ENCODE measurements at places on chromosomes 7 and 10.

- DNase-seq: no peak
Observed at GRCh38 chr10:43655311-43655710, 6.6 kb upstream of the ZNF32 start.

- no peak for DNase-seq
Observed at GRCh38 chr7:15626041-15626440, 60.4 kb downstream of the MEOX2 start.

DNA sequence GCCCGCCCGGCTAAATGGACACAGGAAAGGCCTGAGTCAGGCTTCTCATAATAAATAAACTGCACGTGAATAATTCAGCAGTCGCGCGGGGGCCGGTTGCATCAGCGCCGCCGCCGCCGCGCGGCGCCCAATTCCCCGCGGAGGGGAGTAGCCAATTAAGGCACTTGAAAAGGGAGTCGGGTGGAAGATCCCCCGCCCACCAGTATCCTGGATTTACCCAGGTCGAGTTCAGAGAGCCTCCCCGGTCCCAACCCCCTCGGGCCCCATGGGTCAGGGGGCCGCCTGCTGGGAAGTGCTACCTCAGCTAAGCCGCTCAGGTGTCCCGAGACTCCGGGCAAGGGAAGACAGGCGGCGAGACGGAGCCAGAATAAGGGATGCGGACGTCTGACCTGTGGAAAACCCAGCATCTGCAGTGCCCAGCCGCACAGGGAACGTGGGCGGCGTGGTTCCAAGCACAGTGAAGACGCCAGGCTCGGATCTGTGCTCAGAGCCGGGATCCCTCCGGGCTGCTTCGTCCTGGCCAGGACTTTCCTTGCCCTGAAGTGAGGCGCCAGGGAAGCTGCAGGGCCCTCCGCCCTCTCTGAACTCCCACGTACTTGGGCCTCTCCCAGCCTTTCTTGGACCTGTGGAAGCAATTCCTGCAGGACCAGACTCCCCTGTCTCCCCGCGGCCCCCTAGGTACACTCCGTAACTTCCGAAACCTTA, 7.3 kb upstream of the LBX1 start:
- no peak for DNase-seq

DNA sequence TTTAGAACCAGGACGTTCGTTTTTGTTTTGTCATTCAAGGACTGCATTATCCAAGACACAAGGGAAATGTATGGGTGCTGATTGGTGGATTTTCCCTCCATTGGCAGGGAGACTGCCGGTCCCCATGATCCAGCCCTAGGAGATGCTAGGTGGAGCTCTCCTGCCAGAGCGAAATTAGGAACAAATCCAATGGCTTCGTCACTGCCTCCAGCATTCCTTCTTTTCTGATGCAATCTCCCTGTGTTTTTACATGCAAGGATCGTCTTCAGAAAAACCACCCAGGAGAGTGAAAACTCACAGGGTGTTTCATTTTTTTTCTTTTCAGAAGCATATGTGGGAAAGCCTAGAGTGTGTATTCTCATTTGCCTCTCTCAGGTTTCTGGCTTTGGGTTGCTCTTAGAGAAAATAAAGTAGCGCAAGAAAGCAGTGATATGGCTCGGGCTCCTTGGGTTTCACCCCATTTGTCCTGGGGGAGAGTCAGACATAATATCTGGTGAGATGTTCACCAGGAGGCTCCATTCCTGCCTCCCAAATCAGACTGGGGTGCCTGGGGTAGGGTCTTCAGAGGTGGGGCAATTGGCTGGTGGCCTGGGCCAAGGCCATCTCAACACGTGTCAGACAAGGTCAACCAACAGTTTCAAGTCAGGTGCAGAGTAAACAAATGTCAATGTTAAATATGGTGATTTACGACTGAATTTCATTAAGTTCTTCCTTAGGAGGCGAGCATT, 450.9 kb upstream of the MKI67 start:
- DNase-seq: no peak

- DNase-seq: no peak
Observed at GRCh38 chr10:47421057-47421952, 37.2 kb upstream of the ZNF488 start.

DNA sequence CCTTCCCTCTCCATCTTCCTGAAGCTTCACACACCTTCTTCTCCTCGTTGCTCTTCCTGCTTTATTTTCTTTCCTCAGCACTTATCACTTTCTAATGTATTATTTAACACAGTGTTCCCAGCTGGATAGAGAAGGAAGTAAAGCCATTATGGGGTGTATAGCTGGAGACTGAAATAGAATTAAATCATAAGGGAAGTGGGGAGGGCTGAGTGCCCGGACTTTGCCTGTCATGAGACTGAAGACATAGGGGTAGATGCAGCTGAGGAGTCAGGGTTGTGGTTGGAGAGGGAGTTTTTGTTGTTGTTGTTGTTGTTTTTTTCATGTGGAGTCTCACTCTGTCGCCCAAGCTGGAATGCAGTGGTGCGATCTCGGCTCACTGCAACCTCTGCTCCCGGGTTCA, 65.3 kb downstream of the GALNT11 start:
- DNase-seq: no peak

GRCh38 chr10:89384474-89385340, 6.9 kb downstream of the IFIT1B start:
- DNase-seq: no peak

GRCh38 chr7:16970732-16971482, 89.1 kb upstream of the AGR3 start:
- DNase-seq: no peak

DNA sequence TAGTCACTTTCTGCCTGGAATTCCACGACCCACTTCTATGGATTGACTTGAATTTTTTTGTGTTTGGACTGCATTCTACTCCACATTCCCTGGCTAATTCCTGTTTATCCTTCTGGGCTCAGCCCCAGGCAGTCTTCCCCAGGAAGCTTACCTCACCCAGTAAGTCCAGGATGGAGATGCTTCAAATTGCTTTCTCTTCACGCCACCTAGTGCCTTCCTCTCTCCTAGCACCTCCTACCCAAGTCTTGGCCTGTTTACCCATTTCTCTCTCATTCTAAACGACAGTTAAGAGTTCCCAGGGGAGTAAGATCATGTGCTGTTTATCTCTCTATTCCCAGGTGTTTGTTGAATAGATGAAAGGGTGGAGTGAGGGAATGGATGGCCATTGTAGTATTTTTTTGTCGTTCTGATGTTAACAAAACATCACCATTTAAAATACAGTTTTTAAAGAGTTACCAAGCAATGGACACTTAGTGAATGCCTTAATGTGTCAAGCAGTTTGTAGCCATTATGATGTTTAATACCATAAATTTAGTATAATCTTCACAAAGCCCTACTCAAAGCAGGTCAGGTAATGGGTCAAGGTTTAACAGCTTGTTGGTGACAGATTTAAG, 45.5 kb upstream of the TARP start:
- DNase-seq: no peak

GRCh38 chr10:23116486-23117205, 21.3 kb downstream of the MSRB2 start:
- no peak for DNase-seq

DNA sequence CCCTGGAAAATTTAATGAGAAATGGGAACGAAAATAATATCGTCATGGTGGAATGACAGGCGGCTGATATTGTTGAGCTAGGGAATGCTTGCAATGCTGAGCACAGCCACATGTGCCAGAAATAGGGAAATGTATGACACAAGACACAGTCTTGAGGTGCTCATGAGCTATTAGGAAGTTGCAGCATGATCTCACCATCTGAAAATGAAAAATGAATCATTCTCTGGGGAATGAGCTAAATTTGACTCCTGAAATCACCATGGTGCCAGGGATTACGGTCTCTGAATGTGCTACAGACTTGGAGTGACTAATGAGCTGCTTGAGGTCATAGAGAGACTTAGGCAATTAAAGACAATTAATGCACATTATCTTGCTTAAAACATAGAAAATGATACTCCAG, 845.0 kb downstream of the CNTNAP2 start:
- no peak for DNase-seq

GRCh38 chr10:54067361-54067760, 733.7 kb downstream of the PCDH15 start:
- no peak for DNase-seq

GRCh38 chr7:158695726-158696452, 8.7 kb downstream of the NCAPG2 start:
- no peak for DNase-seq

DNA sequence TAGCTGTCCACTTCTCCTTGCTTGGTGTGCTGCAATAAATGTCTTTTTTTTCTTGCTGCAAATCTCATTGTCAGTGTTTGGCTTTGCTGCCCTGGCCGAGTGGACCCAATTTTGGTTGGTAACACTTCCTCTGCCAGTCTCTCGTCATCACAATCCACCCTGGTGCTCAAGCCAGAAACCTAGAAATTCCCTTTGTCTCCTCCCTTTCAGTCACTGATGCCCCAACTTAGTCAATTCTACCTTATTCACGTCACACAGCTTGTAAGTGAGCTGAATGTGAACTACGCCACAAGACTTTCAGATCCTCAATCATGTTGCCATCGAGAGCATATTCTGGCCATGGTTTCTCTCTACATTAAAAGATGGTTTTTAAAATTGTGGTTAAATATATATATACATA, 13.0 kb upstream of the FRA10AC1 start:
- DNase-seq: no peak

DNA sequence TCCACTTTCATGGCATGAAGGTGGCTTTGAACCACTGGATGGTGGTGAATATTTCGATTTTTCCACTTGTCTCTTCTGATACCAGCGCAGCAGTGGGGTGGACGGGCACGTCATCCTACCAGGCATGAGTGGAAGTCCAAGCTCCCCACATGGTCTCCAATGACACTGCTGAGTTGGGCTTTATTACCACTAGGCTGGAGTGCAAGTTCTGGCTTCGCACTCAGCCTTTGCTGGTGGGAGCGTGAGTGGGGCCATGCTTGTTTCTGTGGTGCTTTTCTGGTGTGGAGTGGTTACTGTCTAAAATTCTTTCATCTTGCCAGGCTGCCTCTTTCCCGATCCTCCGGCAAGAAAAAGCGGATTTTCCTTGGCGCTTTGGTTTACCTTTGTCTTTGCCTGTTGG, 70.1 kb upstream of the SDK1 start:
- no peak for DNase-seq

DNA sequence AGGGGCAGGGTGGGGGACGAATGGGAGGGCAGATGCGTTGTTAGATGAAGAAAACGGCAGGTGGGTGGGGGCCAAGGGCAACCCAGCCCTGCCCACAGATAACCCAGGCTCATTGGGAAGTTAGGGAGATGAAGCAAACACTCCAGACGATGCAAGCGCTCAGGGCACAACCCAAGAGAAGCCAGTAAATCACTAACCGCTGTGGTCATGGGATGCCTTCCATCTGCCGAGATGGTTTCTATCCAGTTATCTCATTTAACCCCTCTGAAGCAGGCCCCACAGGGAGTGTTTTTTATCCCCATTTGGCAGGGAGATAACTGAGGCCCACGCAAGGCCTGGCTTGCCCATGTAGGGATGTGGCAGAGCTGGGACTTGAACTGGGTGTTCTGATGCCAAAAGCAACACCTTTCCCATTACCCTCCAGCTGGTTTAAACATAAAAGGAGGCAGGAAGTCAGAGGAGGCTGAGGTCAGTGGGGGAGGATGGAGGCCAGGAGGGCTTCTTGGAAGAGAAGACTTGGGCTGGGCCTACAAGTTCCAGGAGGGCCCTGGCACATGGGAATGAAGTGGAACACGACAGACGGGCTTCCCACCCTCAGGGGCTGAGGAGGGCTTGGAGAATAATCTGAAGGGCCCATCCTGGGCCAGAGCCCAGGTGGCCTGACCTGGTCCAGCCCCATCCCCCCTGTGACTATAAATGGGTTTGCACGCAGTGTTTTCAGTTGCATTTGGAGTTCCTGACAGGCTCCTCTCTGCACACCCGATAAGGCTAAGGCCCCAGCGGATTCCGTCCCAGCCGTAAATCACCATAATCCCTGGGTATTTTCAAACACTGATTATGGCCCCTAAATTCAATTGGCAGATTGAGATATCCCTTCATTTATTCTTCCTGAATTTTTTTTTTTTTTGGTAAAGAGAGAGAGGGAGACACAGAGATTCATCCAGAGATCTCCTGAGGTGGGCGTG, 80.9 kb downstream of the NEURL1 start:
- no peak for DNase-seq

DNA sequence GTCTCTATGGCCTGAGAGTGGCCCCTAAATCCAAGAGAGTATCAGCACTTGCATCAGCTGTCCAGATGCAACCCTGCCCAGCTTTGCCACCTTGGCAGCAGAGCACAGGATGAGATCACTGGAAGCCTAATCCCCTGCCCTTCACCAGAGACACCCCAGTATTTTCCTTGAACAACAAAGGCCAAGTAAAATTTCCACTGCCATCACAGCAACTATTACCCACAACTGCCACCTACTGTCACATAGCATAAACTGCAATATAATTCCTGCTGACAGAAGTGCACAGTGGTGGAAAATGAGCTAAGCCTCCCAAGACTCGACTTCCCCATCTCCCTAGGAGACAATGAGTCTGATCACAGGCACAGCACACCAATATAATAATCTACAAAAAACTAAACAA, 462.8 kb upstream of the ZWINT start:
- DNase-seq: no peak

DNA sequence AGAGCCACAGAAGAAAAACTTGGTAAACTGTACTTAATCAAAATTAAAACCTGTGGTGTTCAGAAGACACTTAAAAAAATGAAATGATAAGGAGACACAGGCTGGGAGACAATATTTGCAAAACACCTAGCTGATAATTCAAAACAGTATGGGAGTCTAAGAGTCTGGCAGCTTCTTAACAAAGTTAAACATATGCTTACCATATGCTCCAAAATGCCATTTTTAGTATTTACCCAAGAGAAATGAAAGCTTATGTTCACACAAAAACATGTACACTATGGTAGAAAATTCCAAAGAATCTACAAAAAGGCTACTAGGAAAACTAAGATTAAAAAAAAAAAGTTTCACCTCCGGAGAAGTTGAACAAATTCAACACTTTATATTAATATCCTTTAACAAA, 48.6 kb downstream of the ITGB1 start:
- no peak for DNase-seq

- no peak for DNase-seq
Observed at GRCh38 chr10:73459683-73460314, 26.4 kb upstream of the MSS51 start.

DNA sequence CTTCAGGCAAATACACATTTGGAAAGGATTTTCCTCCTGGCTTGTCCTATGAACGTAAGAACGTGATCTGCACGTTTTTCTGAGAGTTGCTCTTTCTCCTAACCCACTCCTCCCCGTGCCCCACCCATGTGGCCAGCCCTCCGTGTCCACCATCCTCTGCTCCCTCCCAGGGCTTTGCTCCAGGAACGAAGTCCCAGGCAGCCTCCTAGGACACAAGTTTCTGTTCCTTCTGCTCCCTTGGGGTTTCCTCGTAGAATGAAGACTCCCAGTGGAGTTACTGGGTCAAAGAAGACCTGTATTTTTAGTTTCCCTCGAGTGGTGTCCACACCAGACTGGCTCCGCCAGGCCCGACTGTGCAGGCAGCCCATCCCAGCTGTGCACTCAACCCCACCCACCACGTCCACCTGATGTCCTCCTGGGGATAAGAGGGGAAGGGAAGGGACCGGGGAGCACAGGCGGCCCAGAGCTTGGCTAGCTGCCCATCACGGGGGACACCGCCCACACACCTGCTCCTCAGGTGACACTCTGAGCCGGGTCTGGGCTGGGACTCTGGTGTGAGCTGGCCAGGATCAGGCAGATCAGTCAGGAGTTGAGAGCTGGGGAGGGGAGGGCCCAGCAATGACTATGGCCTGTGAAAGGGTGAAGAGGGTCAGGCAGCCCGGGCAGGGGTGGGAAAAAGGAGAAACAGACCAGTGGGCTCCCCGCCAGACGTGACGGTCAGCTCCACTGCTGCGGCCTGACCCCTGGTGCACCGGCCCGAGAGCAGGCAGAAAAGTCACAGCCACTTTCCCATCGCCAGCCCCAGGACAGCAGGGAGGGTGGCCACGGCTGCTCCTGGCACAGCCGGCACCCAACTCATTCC, 54.3 kb upstream of the PPP2R2D start:
- no peak for DNase-seq

- DNase-seq: no peak
Observed at GRCh38 chr10:113895018-113895417, 40.6 kb downstream of the NHLRC2 start.

All from neural crest cell (in vitro differentiated cells).